ENCODE measurements at places on chromosomes 7 and 10. TPM values are rescaled to one million over a fixed set of nuclear protein-coding genes. Genes with fewer than 3 reads are reported as not detected.

Gene RINT1
- 12.5 TPM for total RNA-seq

Gene SPDYE2
- total RNA-seq, result not detected

Gene LRRC18
- total RNA-seq, result not detected

Gene KCNIP2
- total RNA-seq, result 1.2 TPM

Gene NANOS1
- total RNA-seq, result 0.73 TPM

Gene ENTPD1
- total RNA-seq, result not detected

Gene OR9A2
- total RNA-seq, result not detected

Gene OPALIN
- total RNA-seq, result not detected

Gene SLC26A4
- total RNA-seq, result 0.39 TPM

Gene ITGA8
- total RNA-seq, result not detected

Gene ACTL6B
- total RNA-seq, result not detected

Data from subcutaneous preadipocyte (primary cell).